ENCODE measurements at places on chromosomes 2 and 18.

- DNase-seq: no peak
Observed at GRCh38 chr2:146523196-146523595, 1321.6 kb upstream of the ACVR2A start.

DNA sequence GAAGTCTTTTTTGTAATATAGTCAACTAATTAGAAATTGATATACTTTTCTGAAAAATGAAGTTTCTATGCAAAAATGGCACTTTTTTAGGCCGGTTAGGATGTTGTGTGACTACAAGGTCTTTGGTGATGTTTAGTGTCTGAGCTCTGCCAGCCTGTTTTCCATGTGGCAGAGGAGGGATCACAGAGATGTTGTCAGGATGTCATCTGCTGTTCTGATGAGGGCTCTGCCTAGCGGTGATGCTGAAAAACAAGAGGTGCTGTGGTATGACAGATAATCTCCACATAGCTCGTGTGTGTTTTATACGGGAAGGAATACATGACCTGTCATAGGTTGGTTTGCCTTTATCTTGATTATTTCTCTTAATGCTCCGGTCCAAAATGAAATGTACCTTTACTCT is 12.0 kb upstream of the IAH1 start:
- no peak for DNase-seq

DNA sequence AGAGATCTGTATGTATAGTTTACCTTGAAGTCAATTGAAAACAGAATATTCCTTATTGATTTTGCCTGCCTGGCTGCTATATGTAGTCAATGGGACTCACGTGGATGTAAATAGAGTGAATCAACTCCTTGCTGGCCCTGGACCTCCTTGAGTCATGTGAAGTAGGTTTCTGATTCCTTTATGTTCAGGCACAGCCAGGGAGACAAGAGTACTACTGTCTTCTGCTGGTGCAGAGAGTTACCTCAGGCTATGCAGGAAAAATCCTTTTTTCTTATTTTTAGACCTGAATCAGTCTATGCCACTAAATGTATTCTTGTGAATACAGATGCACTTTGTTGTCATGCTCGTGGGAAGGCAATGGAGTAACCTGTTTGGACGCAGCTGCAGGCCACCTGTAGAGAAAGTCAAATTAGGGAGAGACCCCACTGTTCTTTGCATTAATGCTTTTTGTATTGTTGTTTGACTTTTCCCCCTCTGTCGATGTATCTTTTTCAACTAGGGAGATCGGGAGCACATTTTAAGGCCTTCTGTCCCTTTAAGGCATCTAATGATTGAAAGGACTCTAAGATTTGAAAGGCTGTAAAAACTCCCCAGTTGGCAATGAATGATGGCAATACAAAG is 473.9 kb downstream of the ARHGAP15 start:
- no peak for DNase-seq

DNA sequence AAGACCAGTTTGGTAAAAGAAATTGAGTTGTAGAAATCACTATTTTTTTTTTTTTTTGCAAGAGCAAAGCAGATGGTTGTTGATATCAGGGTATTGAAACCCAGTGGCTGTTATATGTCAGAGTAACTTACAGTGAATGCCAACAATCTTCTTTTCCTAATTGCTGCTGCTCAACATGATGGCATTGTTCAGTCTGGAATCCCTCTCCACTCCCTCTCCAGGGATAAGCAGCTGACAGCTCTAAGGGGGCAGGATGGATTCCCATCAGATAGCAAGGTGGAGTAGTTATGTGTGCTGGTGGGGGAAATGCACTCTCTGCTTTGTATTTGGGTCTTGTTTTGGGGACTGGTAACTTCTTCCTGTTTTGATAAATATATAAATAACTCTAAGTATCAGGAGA is 200.0 kb downstream of the PIK3C3 start:
- no peak for DNase-seq

- no peak for DNase-seq
Observed at GRCh38 chr2:193783681-193784080, 1588.9 kb upstream of the TMEFF2 start.

DNA sequence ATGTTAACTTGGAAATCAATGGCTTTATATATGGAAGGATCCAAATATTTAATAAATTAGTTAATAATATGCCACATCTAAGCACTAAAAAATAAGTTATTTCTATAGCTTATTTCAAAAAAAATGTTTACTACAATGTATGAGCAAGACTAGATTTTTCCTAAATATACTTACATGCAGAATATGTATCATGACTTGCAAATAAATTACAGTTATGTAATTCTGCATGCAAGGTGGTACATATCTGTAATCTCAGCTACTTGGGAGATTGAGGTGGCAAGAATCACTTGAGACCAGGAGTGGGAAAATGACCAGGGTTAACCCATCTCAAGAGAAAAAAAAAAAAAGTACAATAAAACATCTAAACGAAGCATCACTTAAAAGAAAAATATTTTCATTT is 11.6 kb downstream of the PUM2 start:
- DNase-seq: no peak

GRCh38 chr18:46481048-46481846 is 175.8 kb downstream of the LOXHD1 start:
- no peak for DNase-seq

DNA sequence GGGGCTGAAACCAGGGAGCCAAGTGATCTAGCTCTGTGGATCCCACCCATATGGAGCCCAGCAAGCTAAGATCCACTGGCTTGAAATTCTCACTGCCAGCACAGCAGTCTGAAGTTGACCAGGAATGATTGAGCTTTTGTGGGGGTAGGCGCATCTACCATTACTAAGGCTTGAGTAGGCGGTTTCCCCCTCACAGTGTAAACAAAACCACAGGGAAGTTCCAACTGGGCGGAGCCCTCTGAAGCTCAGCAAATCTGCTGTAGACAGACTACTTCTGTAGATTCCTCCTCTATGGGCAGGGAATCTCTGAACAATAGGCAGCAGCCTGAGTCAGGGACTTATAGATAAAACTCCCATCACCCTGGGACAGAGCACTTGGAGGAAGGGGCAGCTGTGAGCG is 96.7 kb downstream of the CCDC148 start:
- DNase-seq: no peak

GRCh38 chr2:53786352-53786704 is 425 bp downstream of the ASB3 start:
- no peak for DNase-seq

- no peak for DNase-seq
Observed at GRCh38 chr2:228072669-228073068, 108.8 kb downstream of the SPHKAP start.

GRCh38 chr18:46336278-46337111 is 232.3 kb downstream of the HAUS1 start:
- no peak for DNase-seq

DNA sequence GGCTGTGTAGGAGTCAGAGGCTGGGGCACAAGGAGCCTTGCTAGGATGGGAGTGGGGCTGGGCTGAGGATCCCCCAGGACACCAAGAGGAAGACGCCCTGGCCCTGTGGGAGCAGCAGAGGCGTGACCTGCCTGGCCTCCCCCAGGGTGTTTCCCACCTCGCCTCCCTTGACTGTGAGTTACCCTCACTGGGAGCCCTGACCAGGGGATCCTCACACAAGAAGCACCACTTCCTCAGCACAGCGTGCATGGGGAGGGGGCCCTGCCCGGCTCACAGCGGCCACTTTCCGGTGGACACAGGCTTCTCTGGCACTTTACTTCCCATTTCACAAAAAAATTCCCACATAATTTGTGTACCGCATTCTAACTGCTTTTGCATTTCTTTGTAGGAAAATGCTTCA is 187.7 kb downstream of the EIPR1 start:
- no peak for DNase-seq

- DNase-seq: no peak
Observed at GRCh38 chr2:96505231-96505889, at the start of gene NEURL3. NEURL3 (minus strand) TSS chr2:96505357; CDS start chr2:96505286, 71 bp downstream.

GRCh38 chr2:85585781-85586105 is 1.5 kb downstream of the VAMP5 start:
- DNase-seq: no peak

- no peak for DNase-seq
Observed at GRCh38 chr2:54259413-54260240, 3.6 kb upstream of the TSPYL6 start.

DNA sequence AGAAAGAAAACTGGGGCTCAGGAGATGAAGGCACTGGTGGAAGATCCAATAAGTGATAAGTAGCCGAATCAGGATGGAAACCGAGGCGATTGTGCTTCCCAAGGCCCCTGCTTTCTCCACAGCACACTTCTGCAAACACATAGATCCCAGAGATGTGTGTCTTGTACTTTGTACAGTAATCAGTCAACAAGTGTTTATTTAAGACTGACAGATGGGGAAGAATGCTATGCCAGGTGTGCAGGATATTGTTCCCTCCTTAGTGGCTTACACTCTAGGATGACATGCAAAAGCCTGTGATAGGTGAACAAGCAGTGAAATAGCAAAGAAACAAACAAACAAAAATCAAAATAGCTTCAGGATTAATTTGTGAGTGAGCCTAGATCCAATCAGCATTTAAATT is 116.6 kb downstream of the ACTR3 start:
- DNase-seq: no peak

- no peak for DNase-seq
Observed at GRCh38 chr2:240798327-240798905, 21.6 kb downstream of the KIF1A start.

DNA sequence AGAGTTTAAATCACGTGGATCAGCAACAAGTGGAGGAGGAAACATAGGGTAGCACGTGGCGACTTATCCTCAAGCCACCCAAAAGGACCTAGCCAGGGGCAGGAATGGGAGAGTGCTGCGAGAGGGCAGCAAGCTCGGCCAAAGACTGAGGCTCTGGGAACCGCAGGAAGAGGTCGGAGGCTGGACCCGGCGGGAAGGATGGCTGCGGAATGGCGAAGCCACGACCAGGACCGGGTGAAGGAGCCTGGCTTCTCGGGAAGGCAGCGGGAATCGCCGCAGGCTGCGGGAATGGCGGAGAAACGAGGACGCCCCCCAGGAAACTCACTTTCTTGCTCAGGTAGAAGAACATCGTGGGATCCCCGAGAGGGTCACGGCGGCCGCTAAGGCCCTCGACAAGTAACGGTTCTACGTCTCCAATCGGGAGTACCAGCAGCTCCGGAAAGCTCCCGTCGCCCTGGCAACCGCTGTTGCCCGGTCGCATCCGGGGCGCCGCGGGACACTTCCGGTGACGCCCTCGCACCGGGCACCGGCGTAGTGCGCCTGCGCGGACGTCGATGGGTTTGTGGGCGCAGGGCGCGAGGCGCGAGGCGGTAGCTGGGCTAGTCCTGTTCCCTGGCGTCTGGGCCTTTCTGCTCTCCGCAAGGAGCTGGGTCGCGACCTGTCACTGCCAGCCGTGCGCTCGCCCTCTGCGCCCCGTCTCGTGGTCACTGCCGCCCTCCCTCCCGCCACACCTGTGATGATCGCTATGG is at the start of gene WDR35:
WDR35 (minus strand) TSS at position 439 of the 749 bp plus-strand sequence; CDS start at position 349, 90 bp downstream.
- DNase-seq: peak; percentile 88

DNA sequence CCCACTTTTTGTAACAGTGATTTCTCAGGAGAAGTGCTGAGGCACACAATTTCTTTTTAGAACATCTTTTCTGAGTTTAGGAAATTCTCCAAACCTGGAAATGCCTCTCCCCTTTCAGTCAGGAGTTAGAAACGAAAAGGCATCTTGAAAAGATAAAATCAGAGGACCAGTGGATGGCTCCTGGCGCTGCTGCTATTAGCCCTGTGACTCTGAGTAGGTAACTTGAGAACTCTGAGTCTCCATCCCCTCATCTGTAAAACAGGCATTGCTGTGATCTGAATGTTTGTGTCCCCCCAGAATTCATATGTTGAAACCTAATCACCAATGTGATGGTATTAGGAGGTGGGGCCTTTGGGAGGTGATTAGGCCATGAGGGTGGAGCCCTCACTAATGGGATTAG is 50.2 kb downstream of the EHD3 start:
- no peak for DNase-seq

GRCh38 chr2:25373269-25373981 is 31.7 kb upstream of the DNMT3A start:
- DNase-seq: no peak

DNA sequence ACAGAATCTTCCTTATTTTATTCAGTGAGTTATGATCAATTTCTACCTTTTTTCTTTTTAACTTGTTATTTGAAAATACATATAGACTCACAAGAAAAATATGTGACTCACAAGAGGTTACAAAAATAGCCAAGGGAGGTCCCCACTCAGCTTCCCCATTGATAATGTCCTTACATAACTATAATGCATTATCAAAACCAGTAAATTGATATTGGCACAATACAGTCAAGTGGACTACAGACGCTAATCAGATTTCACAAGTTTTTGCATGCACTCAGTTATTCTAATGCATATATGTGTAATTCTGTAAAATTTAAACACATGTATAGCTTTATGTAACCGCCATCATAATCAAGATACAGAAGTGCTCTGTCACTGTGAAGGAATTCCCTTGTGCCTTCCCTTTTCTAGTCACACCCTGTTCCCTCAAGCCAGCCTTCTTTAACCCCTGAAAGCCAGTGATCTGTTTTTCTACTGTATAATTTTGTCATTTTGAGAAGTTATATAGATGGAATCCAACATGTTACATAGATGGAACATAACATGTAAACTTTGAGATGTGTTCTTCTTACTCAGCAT is 118.4 kb downstream of the ALMS1 start:
- DNase-seq: no peak

Measured in stimulated activated CD8-positive, alpha-beta memory T cell treated with anti-CD3 and anti-CD28 coated beads, Interleukin-4, amount 100 ng/mL, for 1 hour (primary cell).